ENCODE measurements at places on chromosomes 4 and X.

GRCh38 chr4:152699313-152699712, 19.5 kb upstream of the TMEM154 start:
- DNase-seq, result no peak

DNA sequence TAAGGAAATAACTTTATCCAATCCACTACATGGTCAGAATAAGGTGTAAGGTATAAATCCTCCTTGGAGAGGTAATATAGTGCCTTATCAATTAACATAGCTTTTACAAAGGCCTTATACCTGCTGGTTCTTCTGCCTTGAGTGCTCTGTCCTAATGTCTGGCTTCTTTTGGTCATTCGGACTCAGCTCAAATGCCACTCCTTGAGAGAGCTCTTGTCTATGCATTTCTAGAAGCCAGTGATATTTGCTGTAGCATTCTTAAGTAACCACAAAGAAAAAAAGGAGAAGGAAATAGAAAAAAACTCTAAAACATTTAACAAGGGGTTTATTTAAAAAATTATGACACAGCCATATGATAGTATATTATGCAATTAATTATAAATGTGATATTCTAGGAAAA, 444.8 kb upstream of the SLIT2 start:
- DNase-seq, result no peak

- no peak for DNase-seq
These were observed 135.5 kb downstream of the PJA1 start for GRCh38 chrX:69029771-69030170.

DNA sequence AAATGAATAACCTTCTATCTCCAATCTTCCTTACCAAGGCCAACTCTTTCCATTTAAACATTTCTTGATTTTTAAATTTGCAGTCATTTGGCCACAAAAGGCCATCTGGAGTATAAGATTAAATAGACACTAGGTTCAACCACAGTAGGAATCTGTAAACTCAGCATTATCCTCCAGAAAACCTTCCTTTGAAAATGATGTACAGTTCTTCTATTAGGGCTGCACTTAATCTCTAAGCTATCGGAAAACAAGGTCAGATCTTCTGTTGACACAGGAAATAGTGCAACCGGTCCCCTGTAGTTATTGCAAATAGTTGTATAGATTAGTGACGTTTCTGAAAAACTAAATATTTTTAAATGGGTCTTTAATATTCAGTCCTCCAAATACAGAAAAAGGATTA, 359.0 kb upstream of the ATOH1 start:
- DNase-seq, result no peak

DNA sequence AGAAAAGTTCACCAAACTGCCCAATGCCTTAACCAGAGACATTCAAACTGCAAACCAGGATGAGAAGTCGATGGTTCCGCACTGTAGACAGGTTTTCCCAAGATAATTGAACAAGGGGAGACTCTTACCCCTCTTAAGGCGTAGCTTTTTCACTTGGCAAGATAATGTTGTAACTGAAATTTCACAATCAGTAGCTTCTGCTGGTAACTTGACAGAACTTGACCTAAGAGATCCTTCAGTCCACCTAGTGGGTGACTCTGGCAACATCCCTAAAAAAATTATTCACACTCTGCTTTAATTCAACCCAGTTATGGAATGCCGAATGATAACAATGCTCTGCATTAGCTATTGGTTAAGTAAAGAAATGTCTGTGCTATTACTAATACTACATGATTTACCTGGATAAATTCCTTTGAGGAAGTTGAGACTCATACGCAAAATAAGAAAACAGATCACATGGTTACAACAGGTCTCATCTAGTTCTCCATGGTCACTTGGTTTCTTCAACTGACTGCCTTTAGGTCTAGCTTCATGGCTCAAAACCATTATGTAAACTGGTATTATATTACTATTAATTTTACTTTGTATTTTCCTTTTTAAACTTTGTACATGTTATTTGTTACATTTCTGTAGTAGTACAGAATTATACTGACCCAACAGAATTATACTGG, 9.1 kb downstream of the ELF2 start:
- DNase-seq, result no peak

DNA sequence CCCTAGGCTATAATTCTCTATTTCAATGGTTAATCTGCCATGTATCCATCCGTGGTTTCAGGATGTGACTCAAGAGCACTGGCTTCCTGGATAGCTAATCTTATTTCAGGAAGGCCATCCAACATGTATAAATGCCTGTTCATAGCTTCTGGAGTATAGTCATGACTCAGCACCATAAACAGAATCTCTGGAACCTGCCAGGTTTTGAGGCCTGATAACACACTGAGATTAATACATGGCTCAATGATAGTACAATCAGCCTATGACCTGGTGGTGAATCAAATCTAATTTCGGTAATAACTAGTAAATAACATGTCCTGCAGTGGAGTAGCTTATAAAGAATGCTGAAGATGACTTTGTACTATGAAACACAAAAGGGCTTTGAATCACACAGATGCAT, 5.7 kb upstream of the IL13RA2 start:
- DNase-seq, result no peak

DNA sequence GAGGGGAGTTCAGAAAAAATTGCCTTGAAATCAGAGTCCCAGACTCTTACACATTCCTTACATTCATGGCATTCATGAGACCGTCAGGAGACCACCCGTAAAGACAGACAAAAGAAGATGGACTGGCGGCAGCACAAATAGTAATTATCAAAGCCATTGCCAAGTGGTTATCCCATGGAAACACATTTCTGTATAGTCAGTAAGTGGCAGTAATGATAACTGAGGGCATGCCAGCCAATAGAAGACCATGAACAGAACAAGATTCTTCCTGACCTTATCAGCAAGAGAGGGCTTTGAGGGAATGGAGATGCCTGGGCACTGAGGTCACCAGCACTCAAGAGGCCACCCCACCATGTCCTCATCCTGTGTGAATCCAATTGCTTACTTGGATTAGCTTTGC, 121.7 kb upstream of the HCCS start:
- no peak for DNase-seq

- no peak for DNase-seq
These were observed 87.5 kb upstream of the UXT start for GRCh38 chrX:47746446-47746845.

DNA sequence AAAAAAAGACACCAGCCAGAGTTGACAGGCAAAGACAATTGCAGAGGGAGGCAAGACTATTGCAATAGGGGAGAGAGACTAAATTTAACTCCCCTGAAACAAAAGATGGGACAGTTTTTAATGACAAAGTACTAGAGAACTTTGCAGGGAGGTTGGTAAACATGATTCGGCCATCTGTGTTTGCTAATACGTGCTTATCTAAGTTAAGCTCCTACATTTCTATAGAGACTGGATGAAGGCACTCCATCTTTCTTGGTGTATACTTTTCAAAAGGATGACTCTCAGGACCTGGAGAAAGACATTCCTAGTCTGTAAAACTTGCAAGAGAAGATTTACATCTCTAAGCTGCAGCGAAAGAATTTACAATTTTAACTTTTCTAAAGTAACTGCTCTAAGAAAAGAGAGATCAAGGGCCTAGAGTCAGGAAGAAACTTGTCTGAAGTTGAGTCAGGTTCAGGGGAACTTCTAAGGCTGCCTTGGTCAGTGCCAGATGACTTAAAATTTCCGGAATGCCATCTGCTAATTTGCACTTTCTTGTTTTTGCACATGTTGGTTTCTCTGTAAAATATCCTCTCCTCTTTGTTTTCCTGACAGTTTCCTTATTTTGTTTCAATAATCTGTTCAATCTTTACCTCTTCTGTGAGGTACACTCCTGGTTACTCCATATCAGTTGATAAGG, 10.6 kb downstream of the ADAM29 start:
- DNase-seq, result no peak

DNA sequence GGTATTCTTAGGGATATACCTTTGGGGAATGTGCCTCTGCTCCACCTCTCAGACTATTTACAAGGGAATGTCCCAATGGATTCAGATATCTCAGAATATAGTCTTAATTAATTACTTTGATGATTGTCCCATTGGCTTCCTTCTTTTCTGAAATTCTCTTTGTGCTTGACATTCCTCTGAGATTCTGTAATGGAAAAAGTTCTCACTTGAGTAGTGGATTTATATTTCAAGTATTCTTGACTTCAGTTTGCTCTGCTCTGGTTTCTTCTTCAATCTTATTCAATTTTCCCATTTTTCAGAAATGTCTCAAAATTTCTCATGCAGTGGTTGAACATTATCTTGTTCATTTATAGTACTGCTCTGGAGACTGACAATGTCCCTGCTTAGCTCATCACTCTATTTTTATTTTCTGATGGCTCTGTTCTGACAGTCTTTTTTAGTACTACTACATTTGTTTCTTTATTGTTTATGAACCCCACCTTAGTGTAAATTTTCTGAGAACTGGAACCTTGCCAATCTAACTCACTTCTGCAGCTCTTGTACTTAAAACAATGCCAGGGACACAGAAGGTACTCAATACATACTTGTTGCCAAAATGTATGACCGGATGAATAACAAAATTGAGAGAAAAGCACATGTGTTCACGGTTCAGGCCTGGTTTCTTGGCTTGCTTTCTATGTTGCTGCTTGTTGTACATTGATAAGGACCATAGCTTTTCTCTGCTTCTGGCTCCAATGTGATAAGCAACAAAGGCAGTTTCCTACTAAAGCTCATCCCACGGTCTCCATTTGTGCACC, 471.7 kb downstream of the GASK1B start:
- no peak for DNase-seq

- no peak for DNase-seq
These were observed 323.8 kb downstream of the FBXW7 start for GRCh38 chr4:152211936-152212653.

DNA sequence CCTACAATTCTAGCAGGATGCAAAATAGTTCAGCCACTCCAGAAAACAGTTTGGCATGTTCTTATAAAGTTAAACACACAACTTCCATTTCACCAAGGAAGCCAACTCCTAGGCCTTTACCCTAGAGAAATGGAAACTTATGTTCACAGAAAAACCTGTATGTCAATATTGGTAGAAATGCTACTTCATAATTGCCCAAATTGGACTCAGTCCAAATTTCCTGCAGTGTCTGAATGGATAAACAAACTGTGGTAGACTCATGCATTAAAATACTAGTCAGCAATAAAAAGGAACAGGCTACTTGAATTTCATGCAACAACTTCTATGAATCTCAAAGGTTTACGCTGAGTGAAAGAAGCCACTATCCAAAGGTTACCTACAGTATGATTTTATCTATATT, 1738.8 kb upstream of the IGFBP7 start:
- DNase-seq, result no peak

DNA sequence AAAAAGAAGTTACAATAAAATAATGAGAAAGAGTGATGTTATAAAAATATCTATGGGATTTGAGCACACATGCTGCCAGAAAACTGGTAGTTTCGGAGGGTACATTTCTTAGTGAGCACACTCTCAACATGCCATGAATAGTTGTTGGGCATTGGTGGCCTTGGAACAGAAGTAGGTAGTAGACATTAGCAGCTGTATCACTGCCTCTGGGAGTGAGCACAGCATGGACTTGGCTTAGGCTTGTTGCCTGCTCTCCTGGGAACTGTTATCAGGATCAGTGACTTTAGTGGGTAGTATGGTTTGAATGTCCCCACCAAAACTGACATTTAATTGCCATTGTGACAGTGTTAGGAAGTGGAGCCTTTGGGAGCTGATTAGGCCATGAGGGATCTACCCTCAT, 13.3 kb upstream of the PDLIM3 start:
- no peak for DNase-seq

DNA sequence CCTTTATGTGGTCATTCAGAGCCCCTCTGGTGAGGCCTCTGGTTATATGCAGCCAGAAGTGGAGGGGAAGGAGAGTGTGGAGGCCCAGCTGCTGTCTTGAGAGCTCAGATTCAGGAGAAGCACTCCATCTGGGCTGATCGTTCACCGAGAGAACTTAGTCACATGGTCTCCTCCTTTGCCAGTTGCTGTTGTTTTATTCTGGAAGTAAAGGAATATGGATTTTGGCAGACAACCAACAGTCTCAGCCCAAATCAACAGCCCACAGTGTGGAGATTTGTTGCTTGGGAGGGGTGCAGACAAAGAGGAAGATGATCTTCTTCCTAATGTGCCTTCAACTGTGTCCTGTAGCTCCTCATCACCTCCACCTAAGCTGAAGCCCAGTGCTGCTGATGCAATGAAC, 355.4 kb downstream of the ANK2 start:
- DNase-seq, result no peak

- no peak for DNase-seq
These were observed 640 bp downstream of the BANK1 start for GRCh38 chr4:101791182-101791558.

DNA sequence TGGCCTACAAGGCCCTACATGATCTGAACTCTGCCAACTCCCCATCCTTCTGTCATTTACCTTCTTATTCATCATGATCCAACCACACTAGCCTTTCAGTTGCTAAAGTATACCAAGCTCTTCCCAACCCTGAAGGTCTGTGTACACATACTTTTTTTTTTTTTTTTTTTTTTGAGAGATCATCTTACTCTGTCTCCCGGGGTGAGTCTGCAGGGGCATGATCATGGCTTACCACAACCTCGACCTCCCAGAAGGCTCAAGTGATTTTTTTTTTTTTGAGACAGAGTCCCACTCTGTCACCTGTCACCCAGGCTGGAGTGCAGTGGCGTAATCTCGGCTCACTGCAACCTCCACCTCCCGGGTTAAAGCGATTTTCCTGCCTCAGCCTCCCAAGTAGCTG, 5.9 kb upstream of the UTP14A start:
- no peak for DNase-seq

- no peak for DNase-seq
These were observed 17.2 kb upstream of the SCRG1 start for GRCh38 chr4:173415885-173416653.

DNA sequence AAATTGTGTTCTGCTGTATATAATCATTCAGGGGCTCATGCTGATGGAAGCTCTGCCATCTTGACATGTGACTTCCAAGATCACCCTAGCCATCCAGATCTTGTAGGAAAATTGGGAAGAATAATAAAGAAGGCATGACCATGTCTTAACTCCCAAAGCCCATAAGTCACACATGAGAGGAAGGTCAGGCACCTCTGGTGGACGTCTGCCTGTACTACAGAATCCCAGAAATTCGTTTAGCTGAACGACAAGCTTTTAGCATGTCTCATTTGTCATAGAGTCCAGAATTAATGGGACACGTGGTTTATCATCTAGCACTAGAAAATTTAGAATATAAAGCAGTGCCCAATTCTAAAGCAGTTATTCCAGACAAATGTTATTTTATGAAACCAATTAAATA, 212.7 kb downstream of the CENPC start:
- no peak for DNase-seq

- DNase-seq, result no peak
These were observed 116.9 kb upstream of the ENPEP start for GRCh38 chr4:110359076-110359475.

- no peak for DNase-seq
These were observed 24.0 kb downstream of the SMIM14 start for GRCh38 chr4:39614487-39615162.

GRCh38 chr4:77095101-77095821, 19.5 kb upstream of the CCNI start:
- DNase-seq, result peak; percentile 22

- no peak for DNase-seq
These were observed 42.8 kb downstream of the IL21 start for GRCh38 chr4:122577808-122578781.
